ENCODE measurements at places on chromosomes 12 and 14.

DNA sequence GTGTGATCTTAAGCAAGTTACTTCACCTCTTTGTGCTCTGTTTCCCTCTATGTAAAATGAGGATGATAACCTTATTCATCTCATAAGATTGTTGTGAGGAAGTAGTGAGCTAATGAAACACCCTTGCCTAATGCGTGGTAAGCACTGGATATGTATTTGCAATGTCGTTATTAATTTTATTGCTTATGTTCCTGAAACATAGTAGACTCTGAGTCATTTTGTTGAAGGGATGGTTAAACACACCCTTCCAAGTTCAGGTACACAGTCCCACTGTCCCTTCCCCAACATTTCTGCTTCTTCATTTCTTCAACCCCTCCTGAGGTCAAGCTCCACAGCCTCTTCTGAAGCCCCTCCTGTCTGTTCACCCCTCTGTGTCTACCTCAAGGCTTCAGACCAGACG, 40.2 kb upstream of the FAM222A start:
- no peak for DNase-seq

DNA sequence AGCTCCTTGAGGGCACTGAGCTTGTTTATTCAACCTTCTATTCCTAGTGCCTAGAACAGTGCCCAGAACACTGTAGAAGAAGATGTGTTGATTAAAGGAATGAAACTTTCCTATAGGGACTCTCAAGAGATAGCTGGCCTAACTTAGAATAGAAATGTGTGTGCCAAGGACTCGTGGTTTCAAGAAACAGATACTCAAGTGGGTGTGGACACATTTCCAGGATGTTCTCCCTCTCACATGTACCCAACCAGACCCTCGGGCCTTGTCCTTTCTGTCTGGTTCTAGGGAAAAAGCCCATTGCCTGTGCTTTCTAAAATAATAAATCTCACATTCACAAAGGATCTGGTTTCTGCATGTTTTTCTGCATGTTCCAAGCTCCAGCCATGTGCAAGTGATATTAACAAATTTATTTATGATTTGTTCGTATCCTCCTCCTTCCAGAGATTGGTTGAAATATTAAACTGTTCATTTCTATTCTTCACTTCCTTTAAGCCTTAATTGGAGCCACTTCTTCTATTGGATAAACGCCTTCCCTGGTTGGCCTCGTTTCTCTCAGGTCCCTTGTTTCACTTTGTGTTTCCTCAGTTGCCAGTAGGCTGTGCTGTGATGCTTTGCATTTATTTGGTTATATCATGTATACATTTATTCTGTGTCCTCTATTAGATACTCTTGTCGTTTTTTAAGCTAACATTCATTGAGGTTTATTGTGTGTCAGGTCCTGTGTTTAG, 89.8 kb downstream of the CRADD start:
- no peak for DNase-seq

- DNase-seq = no peak
These were observed 7.6 kb downstream of the POP5 start for GRCh38 chr12:120573560-120573959.

DNA sequence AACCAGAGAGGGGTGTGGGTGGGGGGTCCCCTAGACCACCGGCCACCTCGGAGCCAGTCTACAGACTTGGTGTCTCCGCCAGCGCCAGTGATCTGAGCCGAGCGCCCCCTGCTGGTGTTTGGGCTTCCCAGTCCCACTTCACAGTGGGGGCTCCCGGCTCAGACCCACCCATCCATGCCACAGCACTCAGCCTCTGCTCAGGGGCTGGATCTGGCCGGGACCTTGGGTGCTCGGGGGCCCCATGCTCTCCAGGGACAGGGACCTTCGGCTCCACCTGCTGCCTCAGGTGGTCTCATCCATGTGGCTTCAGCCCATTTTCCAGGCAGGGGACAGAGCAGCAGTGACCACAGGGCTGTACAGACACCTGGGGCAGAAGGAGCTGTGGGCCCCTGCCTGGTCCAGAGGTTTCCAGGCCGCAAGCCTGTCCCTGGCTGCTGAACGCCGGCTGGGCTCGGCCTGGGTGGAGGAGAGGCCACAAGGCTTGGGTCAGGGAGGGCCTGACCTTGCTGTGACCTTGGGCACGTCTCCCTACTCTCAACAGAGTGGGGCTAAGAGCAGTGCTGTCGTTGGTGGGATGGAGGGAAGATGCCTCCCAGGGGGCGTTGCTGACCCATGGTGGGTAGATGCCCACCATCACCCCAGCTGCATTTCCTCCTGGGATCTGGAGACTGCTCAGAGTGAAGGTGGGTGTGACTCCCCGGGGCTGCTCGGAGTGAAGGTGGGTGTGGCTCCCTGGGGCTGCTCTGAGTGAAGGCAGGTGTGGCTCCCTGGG, 86.3 kb downstream of the KIF26A start:
- no peak for DNase-seq

DNA sequence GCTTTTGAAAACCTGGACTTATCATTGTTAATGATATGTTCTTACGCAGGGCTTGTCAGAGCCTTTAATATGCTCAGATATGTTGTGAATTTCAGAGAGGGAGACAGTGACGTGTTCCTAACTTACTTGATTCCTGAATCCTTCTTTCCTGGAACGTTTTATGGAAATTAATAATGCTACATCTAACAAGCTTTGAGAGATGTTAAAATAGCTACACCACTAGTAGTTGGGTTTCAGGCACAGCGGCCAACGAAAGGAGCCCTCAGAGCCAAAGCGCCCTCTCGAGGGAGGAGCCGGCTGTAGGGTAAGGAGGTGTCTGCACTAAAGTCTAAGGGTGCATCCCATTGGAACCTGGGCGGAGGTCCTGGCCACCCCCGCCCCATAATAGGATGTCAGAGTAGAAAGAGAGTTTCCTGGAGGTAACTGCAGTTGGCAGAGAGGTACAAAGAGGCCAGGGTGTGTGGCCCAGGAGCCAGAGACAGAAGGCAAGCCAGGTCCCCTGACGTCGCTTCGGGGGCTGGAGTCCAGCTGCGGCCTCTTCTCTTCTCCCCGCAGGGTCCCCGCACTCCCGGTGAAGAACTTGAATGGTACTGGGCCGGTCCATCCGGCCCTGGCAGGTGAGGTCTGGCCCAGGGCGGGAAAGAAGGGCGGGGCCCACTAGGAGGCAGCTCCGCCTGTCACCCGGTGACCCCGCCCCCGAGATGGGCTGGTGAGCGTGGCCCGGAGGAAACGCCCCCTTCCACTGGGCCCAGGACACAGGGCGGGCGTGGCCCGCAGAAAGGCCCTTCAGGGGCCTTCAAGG, 36.3 kb downstream of the DTX1 start:
- DNase-seq = no peak

All from NCI-H1436 (cell line).